Sigmoid colon (tissue), 7 donors: ENCODE measurements at places on chromosomes 12 and 14. TPM values are rescaled to one million over a fixed set of nuclear protein-coding genes. Genes with fewer than 3 reads are reported as not detected.
A peak's percentile ranks its signal among the peaks of the same experiment; 100 is the strongest.

- no peaks in the 10 kb centered on the region for H3K36me3 ChIP-seq
- H3K4me3 ChIP-seq = no peak overlapping the region
- H3K27ac ChIP-seq = peak overlapping the region; percentile 48
- H3K4me1 ChIP-seq = peaks cover 13% of the 10 kb centered on the region
- no peaks in the 10 kb centered on the region for H3K27me3 ChIP-seq
Measured at GRCh38 chr14:87386524-87386923, 606.5 kb downstream of the GALC start.

DNA sequence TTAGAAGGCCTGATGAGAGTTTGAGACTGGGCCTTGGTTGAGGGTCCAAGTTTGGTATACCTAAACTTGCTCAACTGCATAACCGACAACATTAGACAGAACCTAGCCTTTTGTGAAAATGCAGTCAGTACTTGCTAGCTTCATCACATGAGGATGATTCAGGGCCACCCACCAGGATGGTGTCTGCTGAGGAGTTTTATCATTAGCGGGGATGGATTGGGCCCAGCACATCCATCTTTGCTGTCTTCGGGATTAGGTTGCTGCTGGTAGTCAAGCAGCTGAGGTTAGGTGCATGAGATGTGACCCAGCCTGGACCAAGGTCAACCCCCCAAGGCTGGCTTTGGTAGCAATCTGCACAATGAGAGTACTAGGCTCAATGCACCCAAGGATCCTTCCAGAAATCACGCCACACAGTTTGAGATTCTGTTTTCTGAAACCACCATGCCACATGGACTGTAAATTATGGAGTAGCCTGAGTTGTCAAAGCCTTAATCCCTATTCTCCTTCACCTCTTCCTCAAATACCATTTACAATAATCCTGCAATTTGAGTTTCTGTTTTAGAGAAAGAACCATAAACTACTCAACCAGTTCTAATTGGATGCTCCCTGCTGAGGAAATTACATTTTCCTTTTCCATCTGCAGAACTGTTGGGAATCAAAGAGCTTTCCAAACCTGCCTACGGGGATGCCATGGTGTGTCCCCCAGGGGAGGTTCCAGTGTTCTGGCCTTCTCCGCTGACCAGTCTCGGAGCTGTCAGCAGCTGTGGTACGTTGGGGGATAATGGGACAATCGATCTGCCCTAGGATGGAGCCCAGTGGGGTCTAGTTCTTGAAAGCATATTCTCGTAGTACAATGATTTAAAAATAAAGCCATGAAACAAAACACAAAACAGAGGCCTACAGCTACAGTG, 61.7 kb downstream of the DGLUCY start:
- peaks cover 31% of the 10 kb centered on the region for H3K4me1 ChIP-seq
- H3K36me3 ChIP-seq = peaks cover 20% of the 10 kb centered on the region
- no peaks in the 10 kb centered on the region for H3K27me3 ChIP-seq
- no peak overlapping the region for H3K27ac ChIP-seq
- no peak for DNase-seq

DNA sequence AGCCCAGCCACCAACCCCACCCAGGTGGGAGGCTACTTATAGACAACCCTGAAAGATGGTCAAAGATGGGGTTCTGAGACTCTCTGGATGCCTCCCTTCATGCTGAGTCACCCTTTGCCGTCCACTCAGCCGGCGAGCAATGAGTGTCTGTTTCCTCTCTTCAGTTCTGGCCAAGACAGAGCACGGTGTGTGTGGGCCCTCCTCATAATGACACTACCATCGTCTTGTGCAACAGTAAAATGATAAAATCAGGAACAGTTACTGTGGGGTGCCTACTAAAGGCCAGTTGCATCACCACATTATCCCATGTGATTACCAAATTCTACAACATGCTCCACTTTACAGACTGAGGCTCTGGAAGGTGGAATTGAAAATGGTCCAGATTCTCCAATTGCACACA, 7.0 kb upstream of the BDKRB1 start:
- H3K27me3 ChIP-seq = no peaks in the 10 kb centered on the region
- peak overlapping the region; percentile 71 for H3K27ac ChIP-seq
- peak; percentile 90 for DNase-seq
- peaks cover 38% of the 10 kb centered on the region for H3K4me1 ChIP-seq

DNA sequence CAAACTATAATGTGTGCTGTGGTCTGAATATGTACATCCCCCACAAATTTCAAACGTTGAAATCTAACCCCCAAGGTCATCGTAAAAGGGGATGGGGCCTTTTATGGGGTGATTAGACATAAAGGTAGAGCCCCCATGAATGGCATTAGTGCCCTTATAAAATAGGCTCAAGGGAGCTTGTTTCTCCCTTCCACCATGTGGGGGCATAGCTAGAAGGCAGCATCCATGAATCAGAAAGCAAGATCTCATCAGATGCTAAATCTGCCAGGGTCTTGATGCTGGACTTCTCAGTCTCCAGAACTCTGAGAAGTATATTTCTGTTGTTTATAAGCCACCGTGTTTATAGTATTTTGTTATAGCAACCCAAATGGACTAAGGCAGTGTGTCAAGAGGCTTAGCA, 33.4 kb upstream of the IGF1 start:
- H3K27me3 ChIP-seq = no peaks in the 10 kb centered on the region
- H3K4me3 ChIP-seq = no peak overlapping the region
- no peaks in the 10 kb centered on the region for H3K4me1 ChIP-seq
- H3K36me3 ChIP-seq = no peaks in the 10 kb centered on the region
- no peak overlapping the region for H3K27ac ChIP-seq

The OR6C70 gene
- total RNA-seq = not detected

The CDK17 gene
- total RNA-seq = 64.9 TPM

- H3K27ac ChIP-seq = peak overlapping the region; percentile 7
- no peaks in the 10 kb centered on the region for H3K4me1 ChIP-seq
- peaks cover 29% of the 10 kb centered on the region for H3K36me3 ChIP-seq
- DNase-seq = peak; percentile 74
- H3K4me3 ChIP-seq = no peak overlapping the region
Measured at GRCh38 chr12:45406988-45407850, 191.3 kb downstream of the ANO6 start.

GRCh38 chr12:102753802-102754201, 163.2 kb downstream of the PAH start:
- no peak overlapping the region for H3K27ac ChIP-seq
- H3K4me1 ChIP-seq = no peaks in the 10 kb centered on the region
- DNase-seq = no peak
- H3K36me3 ChIP-seq = no peaks in the 10 kb centered on the region
- no peak overlapping the region for H3K4me3 ChIP-seq

The ENDOU gene
- total RNA-seq = 0.49 TPM

DNA sequence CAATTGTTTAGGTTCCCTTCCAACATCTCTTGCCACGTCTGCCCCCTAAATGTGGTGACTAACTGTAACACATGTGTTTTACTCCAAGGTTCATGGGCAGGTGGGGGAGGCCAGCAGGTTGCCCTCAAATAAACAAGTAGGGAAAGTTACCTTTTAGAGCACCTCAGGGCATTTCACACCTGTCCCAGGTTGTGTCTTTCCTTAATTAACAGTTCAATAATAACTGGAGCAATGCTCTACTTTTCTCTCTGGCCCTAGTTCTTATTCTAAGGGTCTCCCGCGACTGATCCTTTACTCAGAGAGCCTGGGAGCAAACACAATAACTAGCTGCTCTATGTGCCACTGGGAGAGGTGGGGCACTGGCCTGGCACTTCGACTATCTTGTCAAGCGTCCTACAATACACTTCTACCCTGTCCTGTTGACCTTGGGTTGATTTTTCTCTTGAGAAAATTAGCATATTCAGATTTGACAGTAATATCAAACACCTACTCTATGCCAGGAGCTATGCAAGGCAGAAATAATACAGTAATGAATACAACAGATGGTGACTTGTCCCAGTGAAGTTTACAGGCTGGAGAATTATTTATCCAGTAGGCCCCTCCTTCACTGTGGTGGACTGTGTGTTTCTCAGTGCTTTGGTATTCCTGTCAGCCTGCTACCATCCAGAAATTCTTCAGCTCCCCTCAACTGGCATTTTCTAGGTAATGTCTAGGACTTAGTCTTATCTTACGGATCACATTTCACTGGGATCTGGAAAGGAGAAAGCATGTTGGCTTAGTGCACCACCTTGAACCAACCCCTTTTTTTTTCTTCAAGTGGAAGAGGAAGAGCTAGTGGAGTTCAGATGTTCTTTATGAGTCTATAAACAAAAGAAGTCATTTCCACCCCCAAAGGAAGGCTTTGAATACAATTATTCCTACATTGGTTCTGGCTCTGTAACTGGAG, 202.6 kb downstream of the CRADD start:
- H3K4me3 ChIP-seq = no peak overlapping the region
- DNase-seq = no peak
- peaks cover 2% of the 10 kb centered on the region for H3K4me1 ChIP-seq
- H3K27me3 ChIP-seq = no peaks in the 10 kb centered on the region

DNA sequence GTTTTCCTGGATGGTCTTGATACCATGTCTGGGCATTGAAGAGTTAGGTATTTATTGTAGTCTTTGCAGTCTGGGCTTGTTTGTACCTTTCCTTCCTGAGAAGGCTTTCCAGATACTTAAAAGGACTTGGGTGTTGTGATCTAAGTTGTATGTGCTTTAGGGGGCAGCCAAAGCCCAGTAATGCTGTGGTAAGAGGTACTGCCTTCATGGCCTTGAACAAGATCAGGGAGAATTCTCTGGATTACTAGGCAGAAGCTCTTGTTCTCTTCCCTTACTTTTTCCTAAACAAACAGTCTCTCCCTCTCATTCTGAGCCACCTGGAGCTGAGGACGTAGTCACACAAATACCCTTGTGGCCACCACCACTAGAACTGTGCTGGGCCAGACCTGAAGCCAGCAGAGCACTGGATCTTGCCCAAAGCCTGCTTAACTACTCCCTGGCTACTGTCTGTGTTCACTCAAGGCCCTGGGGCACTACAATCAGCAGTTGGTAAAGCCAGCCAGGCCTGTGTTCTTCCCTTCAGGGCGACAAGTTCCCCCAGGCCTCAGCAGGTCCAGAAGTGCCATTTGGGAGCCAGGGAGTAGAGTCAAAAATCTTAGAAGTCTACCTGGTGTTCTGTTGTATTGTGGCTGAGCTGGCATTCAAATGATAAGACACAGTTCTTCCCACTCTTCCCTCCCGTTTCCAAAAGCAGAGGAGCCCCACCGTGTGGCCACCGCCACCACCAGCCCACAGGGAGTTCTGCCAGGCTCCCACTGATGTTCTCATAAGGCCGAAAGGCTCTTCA, 11.4 kb downstream of the PRORP start:
- no peaks in the 10 kb centered on the region for H3K27me3 ChIP-seq
- no peak overlapping the region for H3K27ac ChIP-seq
- no peak for DNase-seq
- no peaks in the 10 kb centered on the region for H3K4me1 ChIP-seq

The KRT4 gene
- not detected for total RNA-seq

DNA sequence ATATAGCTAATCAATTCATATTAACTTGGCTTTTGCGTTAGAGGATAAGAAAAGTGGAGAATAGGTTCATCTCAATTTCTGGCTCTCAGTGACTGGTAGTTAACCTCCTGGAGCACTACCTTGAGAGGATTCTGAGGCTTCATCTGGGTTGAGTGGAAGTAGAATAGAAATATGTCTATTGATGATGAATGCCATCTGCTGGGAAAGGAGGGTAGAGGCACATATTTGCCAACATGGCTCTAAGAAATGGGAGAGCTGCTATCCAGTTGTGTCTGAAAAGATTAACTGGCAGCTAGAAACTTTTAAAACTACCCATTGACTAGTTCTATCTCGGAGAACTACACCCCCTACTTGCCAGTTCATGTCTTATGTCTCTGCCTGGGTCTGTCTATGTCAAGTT, 530.1 kb downstream of the NRXN3 start:
- no peaks in the 10 kb centered on the region for H3K27me3 ChIP-seq
- H3K36me3 ChIP-seq = no peaks in the 10 kb centered on the region
- DNase-seq = no peak
- H3K27ac ChIP-seq = no peak overlapping the region

DNA sequence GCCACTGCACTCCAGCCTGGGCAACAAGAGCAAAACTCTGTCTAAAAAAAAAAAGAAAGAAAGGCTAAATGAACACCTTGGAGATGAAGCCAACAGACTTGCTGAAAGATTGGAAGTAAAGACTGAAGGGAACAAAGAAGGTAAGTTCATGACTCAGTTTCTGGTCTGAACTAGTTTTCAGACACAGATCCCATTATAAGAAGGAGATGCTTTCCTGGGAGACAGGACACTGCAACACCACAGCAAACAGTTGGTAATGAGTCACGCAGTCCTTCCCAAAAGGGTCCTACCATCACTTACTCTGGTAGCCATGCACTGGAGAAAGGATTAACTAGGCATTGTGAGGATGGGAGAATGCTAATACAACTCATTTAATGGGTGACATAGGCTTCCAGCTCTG, 97.2 kb downstream of the SSPN start:
- H3K27ac ChIP-seq = no peak overlapping the region
- no peak for DNase-seq
- H3K27me3 ChIP-seq = no peaks in the 10 kb centered on the region

The PRH2 gene
- total RNA-seq = not detected

DNA sequence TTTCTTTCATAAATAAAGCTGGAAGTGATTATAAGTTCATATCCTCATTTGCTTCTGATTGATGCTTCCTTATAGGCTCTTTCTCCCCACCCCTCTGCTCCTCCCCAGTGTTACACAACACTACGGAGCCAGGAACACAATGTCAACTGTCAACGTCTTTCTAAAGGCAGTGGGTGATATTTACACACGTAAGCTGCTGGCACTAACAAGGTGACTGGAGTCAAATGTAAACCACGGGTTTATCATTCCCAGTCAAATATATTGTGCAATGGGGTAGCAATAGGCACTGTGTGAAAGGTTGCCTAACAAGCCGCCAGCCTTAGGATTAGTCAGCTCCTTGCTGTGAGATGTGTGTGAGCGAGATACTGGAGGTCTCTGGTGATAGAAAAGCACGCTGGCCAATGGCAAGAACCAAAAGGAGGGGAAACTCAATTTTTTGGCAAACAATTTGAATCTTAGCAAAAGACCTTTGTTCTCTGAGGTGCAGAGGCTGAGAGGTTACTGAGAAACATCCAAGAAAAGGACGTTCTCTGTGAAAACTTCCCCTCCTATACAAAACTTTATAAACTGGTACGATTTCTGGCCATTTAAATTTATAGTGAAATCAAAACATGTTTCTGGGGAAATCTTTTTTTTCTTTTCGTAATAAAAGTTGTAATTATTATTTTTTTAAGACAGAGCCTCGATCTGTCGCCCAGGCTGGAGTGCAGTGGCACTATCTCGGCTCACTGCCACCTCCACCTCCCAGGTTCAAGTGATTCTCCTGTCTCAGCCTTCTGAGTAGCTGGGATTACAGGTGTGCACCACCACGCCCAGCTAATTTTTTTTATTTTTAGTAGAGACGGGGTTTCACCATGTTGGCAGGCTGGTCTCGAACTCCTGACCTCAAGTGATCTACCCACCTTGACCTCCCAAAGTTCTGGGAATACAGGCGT, 22.3 kb upstream of the HECTD1 start:
- no peaks in the 10 kb centered on the region for H3K4me1 ChIP-seq
- H3K4me3 ChIP-seq = no peak overlapping the region

- no peak overlapping the region for H3K4me3 ChIP-seq
- no peaks in the 10 kb centered on the region for H3K4me1 ChIP-seq
- peaks cover 7% of the 10 kb centered on the region for H3K27me3 ChIP-seq
- no peak for DNase-seq
- no peak overlapping the region for H3K27ac ChIP-seq
Measured at GRCh38 chr12:109625131-109625559, 51.6 kb downstream of the MVK start.

GRCh38 chr14:88798156-88798555, 5.4 kb upstream of the EML5 start:
- H3K27me3 ChIP-seq = no peaks in the 10 kb centered on the region
- no peak overlapping the region for H3K27ac ChIP-seq
- peaks cover 4% of the 10 kb centered on the region for H3K4me1 ChIP-seq
- DNase-seq = no peak
